IPS-NIHi11 (cell line): ENCODE measurements at places on chromosomes 7 and 10.

- DNase-seq, result no peak
Measured at GRCh38 chr10:113979409-113979808, 64.3 kb upstream of the ADRB1 start.

GRCh38 chr10:111171183-111171582 is 94.4 kb downstream of the ADRA2A start:
- no peak for DNase-seq

DNA sequence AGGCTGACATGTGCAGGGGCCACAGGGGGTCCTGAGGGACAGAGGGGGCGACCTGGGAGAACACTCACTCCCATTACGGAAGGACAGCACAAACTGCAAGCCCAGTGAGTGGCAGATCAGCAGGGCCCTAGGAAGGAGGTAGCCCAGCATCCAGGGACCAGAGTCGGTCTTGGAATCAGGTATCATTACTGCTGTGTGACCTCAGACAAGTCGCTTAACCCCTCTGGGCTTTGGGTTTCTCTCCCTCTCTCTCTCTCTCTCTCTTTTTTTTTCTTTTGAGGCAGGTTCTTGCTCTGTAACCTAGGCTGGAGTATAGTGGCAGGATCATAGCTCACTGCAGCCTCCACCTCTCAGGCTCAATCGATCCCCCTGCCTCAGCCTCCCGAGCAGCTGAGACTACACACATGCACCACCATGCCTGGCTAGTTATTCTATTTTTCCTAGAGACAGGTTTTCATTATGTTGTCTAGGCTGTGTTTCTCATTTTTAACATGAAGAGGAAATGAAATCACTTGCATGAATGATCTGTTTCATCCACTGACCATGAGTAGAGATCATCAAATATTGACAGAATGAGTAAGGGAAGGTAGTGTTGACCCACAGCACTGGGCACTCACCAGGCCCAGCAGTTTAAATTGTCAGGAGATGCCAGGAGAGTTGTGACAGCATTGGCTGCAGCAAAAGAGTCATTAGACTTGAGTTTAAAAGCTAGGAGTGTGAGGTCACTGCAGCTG is 49.4 kb downstream of the BUB3 start:
- DNase-seq, result no peak

DNA sequence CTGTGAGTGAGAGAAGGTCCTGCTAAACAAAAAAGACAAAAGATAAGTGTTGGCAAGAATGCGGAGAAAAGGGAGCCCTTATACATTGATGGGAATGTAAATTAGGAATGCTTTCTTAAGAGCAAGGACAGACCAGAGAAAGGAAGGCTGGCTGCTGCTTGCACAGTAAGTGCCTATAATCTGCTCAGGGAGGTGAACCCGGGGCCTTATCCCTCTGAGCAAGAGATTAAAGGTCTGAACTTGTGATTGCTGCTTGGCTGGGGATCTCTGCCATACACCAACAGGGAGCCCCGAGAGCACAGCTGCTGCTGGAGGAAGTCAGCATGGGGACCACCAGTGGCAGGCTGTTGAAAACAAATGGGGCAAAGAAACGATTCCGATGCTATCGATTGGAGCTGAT is 32.0 kb upstream of the CRTAC1 start:
- DNase-seq, result no peak
